ENCODE measurements at places on chromosomes 7 and 10.
A peak's percentile ranks its signal among the peaks of the same experiment; 100 is the strongest.

- peak; percentile 41 for DNase-seq
Measured at GRCh38 chr7:41688012-41688625, 14.8 kb downstream of the INHBA start.

- peak; percentile 64 for DNase-seq
Measured at GRCh38 chr7:101941481-101942383, 124.3 kb downstream of the CUX1 start.

DNA sequence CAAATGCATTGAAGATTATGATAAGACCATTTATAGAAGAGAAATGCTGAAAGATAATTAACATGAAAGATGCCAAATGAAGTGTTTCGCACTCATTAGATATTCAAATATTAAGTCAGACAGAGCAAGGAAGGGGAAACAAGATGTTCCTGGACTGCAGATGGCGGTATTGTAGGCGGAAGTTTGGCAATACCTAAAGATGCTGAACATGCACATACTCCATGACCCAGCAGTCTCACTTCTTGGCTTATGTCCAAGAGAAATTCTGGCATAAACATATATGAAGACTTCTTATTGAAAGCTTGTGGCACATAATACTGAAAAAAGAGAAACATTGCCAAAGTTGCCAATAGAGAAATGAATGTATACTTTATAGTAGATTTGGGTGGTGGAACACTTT lies 325.4 kb upstream of the SEMA3C start:
- peak; percentile 4 for DNase-seq

- DNase-seq: no peak
Measured at GRCh38 chr7:157483515-157483914, 146.7 kb downstream of the DNAJB6 start.

DNA sequence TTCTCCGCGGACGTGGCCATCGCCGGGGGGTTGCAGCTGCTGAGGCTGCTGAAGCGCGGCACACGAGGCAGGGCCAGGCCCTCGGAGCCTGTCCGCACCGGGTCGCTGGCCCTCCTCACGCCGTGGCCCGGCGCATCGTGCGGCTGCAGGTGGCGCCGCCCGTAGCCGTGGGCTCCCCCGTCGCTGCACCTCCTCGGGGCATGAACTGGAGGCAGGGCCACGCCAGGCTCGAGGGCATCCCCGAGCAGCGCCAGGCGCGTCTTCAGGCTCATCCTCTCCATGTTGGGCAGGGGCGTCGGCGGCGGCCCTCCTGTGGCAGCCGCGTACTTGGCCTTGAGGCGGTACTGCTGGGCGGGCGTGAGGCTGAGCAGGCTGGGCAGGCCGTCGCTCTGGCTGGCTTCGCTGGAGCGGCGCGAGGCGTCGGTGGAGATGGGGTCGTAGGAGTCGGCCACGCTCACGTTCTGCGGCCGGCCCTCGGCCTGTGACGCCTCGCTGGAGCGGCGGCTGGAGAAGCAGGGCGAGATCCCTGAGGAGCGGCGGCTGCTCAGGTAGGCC lies 263.1 kb upstream of the INHBA start:
- DNase-seq: no peak

GRCh38 chr7:84529480-84530205 lies 335.1 kb upstream of the SEMA3A start:
- peak; percentile 89 for DNase-seq

GRCh38 chr7:109611656-109612055 lies 1042.0 kb downstream of the DNAJB9 start:
- no peak for DNase-seq

DNA sequence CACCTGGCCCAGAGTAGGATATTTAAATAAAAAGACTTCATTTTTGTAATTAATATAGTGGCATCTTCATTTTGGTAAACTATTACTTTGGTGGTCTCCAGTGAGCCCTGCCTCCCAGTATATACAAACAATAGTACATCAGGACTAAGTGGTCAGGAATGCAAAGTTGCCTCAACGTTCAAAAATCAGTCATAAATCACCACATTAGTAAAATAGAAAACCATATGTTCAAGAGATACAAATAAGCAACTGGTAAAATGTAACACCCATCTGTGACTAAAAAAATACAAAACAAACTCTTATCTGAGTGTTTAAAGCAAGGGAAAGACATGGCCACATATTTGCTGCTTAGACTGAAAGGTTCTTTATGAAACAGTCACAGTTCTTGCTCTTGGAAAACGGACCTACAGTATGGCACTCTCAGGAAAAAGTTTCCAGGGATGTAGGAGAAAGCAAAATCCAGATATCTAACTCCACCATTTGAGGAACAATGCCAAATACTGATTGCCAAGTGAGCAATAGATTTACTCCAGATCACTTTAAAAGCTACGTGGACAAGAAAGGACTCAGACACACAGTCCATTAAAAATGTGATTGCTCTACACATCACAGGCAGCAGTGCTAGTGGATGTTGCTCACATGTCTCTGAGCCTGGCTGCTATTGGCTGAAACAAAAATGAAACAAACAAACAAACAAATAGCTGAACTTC lies 15.1 kb upstream of the RHOBTB1 start:
- peak; percentile 80 for DNase-seq

DNA sequence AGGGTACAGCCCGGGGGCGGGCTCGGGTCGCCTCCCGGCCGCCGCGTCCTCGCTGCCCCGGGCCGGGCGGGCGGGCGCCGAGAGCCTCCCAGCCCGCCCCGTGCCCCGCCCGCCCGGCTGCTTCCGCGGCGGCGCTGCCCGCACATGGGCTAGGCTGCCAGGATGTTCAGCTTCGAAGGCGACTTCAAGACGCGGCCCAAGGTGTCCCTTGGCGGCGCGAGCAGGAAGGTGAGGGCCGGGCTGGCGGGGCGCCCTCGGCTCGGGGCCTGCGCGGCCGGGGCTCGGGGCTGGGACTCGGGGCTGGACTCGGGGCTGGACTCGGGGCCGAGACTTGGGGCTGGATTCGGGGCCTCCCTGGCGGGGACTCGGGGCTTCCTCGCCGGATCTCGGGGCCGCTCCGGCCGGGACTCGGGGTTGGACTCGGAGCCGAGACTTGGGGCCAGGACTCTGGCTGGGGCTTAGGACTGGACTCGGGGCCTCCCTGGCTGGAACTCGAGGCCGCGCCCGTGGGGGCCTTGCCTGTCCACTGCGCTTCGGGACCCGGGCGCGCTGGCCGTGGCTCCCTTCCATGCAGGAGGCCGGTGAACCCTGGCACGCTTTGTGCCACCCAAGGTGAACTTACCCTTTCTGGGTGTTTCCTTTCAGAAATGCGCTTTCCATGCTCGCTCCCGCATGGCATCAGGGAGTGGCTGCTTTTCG lies 534 bp downstream of the UBE3C start:
- DNase-seq: no peak

GRCh38 chr10:35821339-35821911 lies 179.3 kb upstream of the FZD8 start:
- DNase-seq: no peak

DNA sequence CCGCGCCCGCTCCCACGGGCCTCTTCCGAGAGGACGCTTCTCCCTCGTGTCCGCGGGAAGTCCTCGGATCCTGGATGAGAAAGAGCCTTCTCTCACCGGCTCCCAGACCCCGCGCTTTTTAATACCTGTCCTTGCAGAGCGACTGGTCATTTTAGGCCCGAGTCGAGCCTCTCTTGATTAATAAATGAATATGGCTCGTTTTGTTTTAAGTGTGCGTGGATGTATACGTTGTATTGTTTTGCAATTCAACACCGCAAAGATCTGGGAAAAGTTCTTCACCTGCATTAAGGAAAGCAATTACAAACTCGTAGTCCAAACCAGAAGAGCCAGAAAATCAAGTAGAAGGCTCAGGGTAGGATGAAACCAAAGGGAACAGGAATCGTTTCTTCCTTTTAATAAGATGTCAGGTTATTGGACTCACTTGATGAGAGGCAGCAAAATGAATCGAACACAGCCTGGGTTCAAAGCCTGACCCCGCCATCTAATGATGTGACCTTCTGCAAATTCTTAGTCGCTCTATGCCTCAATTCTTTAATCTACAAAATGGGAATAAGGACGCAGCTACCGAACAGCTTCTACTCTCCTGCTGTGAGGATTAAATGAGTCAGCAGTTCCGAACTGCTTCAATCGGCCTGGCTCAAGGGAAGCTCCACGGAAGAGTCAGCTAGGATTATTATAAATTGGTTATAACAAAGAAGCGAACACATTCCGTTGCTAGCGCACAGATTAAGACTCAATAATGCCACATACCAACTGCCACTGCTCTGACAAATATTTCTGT lies 277.8 kb upstream of the NEBL start:
- DNase-seq: no peak

- no peak for DNase-seq
Measured at GRCh38 chr7:90726623-90727022, 130.5 kb downstream of the CDK14 start.

- DNase-seq: peak; percentile 92
Measured at GRCh38 chr10:26441491-26442214, 3.5 kb downstream of the APBB1IP start.

DNA sequence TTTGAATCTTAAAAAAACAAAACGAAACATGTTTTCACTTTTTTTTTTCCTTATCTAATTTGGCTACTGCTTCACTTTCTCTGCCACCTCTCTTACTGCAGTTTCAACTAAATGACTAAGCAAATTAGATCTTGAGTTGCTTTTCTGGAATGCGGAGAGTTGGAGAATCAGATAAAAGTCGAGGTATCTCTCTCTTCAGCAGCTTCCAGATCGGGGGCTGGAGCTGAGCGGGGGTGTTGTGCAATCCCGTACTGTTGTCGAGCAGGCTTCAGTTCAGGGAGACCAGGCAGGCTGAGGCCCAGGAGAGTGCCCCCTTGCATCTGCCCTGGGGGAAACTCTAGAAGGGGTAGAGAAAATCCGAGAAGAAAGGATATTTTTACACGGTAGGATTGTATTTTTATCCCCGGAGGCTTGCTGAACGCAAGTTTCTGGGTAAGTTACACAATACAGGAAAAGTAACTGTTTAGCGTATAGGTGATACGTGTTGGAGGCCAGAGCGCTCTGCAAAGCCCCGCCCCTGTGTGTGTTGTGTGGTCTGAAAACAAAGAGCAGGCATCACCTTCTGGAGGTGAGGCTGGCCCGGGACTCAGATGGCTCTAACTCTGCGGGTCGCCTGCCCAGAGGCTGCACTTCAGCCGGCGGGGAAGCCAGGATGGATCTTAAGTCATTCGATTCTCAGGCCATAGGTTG lies 116.6 kb downstream of the KLF6 start:
- DNase-seq: peak; percentile 81

DNA sequence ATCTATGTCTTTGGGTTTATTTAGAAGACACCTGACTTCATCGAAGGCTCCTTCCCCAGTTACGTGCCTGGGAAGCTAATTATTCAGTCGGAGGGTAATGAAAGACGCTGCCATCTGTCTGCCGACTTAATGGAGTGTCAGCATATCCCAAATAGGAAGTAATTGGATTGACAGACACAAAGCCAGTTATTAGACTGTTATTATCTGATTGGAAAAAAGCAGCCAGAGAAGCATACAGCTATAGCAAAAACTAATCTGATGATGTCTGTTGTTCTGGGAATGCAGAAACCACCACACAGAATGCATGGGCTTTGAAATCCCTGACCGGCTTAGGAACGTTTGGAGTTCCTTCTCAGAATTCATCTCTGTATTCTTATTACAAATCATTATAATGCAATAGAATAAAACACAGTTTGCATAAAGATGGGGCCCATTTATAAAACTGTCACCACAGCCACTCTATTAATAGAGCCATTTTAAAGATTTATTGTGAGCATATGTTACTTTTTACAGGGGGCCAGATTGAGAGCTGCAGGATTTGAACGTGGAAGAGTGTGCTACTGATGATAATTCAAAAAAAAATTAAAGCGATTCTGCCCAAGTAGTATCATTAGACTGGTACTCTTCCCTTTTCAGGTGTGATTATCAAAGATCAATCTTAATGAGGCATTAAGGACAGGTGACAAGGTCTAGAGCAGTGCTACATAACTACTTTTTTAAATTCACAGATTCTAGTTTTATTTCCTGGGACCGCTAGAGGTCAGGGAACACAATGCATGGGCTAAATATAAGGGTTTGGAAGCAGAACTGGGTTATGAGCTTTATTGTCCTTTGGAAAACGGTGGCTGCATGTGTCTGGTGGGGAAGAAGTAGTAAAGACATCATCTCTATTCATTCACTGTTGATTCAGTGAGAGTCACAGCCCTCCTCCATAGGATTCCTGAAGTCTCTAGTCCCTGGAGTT lies 330.1 kb upstream of the LRGUK start:
- no peak for DNase-seq

GRCh38 chr10:48670978-48671913 lies 13.4 kb upstream of the WDFY4 start:
- DNase-seq: no peak

- no peak for DNase-seq
Measured at GRCh38 chr7:74216361-74216761, 6.6 kb downstream of the LAT2 start.

- DNase-seq: no peak
Measured at GRCh38 chr10:88317099-88317498, 266.0 kb downstream of the RNLS start.

- no peak for DNase-seq
Measured at GRCh38 chr7:244974-245373, 45.0 kb upstream of the FOXL3 start.

DNA sequence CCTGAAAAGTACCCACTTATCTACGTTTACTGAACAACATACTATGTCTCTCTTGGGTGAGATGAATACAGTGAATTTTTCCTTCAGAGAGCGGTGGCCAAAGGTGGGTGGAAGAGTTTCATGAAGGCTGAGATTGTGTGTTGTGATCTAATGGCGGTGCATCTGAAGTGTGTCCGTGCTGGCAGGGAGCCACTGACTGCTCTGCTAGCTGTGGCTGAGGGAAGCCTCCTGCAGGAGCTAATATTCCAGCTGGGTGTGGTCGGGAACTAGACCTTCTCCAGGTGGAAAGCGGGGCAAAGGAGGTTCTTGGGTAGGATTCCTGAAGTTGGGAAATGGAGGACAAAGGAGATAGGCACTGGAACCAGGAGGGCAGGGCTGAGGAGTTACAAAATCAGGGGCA lies 69.2 kb upstream of the GRB10 start:
- no peak for DNase-seq

DNA sequence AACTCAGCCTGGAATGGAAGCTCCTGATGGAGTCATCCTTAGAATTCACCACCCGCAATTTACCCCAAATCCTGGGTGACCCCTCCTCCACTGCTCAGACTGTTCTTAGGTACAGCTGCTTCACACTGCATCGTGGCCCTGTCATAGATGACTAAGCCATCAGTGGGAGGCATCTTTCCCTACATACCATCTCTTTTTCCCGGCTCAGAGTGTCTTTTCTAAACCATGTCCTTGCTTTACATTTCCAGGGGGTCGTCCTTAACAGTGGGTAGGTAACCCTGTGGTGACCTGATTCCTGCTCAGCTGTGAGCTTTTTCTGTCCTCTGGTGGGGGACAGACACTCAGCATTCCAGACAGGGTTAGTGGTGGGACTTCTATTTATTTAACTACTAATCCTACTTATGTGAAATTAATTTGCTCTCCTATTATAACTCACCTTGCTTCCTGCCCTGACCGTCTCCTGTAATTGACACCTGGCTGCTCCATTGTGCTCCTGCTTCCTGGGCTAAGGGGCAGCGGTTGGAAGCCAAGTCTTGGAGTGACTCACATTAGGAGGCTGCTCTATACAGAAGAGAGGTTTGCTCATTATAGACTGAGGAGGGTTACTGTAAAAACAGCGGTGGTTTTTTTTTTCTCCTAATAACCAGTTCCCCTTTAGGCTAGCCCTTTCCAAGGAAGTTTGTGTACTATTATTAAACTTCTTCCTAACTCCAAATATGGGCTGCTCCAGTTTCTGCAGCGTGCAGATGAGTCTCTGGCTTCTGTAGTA lies 40.6 kb downstream of the PYROXD2 start:
- peak; percentile 72 for DNase-seq

- DNase-seq: no peak
Measured at GRCh38 chr7:155962191-155962967, 150.1 kb upstream of the SHH start.

- no peak for DNase-seq
Measured at GRCh38 chr7:104895522-104896236, 118.3 kb upstream of the KMT2E start.

Data from EL (cell line).